ENCODE measurements at places on chromosomes 11 and 22.

DNA sequence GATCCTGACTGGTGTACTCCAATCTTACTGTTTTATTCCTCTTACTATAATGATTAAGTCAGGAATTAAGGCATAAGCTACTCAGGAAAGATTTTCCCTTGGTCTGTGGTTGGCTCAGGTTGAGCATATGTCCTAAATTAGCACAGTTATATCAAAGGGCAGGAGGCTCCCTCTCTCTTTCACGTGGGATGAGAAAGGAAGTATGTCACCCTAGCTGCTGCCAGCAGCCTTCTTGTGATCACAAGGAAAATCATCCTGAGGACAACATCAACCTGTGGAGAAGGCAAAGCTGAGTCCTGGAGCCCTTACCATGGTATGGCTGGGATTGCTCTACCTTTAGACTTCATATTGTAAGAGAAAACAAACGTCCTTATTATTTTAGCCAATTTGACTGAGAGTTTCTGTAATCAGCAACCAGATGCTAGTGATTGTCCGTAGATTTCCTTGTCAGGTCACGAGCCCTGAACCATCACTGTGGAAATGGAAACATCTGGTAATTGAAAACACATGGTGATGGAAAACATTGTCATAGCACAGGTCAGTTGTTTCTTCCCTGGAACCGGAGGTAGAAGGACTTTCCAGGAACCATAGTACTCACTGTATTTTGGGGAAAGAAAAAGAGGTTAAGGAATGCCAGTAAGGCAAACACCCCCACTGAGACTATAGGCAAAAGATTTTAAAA, 40.6 kb upstream of the DEUP1 start:
- no peak for DNase-seq

DNA sequence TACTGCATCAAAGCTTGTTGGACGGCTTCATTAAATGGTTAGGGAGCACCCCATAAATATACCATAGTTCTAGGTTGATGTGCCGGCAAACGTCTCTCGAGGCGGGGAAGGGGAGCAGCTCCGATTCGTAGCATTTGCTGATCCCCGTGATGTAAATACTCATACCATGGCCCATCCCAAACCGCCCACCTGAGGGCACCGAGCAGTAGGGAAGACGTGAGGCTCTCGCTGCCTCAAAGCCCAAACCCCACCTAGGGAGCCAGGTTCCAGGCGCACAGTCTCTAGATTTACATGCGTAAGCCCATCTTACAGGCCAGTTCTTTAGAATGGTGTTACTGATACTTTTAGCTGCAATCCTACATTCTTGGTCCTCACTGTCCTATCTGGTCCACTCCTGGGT, 124.0 kb downstream of the FEZ1 start:
- DNase-seq = no peak

- DNase-seq = no peak
Observed at GRCh38 chr11:35011389-35011788, 95.0 kb downstream of the PDHX start.

DNA sequence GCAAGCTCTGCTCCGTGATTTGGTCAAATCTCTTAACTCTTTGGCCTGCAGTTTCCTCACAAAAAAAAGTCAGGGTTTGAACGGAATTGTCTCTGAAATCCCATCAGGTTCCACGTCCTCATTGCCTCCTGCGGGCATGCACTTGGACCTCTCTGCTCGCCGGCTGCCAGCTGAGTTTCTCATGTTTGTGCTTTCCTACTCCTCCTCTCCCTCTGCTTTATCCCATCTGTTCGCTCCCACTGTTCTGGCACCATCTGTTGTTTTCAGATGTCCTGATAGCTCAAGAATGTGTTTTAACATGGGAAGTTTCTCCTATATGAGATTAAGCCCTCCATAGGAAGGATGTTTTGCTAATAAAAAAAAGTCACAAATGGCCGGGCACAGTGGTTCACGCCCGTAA, 49.4 kb upstream of the ARHGAP42 start:
- DNase-seq = no peak

GRCh38 chr11:84398017-84398626, 1112.0 kb upstream of the CCDC90B start:
- no peak for DNase-seq

- DNase-seq = no peak
Observed at GRCh38 chr11:103871923-103872551, 164.4 kb upstream of the DDI1 start.

DNA sequence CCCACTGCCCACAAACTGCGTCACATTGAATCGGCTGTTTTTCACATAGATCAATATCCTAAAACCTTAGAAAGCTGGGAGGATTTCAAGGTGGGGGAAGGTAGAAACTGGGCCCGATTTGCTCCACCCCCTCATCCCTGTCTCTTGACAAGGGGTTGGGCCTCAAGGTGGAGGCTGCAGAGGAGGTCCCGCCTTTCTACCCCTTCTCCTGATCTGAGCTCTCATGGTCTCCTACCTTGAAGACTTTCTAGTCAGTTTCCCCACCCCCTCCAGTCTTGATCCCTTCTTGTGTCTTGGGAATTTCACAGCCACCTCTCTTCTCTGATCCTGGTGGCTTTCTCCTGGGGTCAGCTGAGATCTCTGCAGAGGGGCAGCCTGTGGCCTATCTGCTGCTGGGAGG, 4.5 kb upstream of the STARD10 start:
- no peak for DNase-seq

DNA sequence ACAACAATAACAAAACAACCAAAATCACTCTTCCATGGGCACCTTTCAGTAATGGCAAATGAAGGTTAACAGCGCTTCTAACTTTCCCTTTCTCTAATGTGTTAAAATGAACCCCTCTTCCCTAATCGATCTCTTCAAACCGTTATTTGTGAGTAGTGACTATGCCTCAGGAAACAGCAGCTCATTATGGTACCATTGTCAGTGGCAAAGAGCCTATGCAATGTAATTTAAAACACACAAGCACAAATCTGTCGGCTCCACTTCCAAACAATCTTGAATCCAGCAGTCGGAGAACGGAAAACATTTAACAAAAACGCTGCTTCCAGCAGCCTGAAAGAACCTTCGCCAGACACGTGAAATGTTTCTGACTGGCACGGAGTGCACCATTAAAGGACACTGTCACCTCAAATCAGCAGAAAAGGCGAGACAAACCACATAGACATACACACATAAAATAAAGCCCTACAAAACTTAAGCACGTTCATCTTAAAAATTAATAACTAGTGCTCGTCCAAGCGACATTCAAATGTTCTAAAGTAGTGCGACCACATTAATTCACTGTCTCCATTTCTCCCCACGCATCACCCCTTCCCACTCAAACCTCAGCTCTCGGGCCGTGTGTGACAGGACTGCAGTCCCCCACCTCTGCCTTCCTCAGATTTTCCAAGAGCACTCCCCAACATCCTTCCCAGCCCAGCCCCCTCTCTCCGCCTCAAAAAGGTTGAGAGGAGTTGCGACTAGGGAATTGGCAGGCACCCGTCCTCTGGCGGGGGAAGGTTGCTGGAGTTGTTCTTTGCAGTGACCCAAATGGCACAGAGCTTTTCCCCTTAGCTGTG, 748 bp downstream of the RAB30 start:
- no peak for DNase-seq

DNA sequence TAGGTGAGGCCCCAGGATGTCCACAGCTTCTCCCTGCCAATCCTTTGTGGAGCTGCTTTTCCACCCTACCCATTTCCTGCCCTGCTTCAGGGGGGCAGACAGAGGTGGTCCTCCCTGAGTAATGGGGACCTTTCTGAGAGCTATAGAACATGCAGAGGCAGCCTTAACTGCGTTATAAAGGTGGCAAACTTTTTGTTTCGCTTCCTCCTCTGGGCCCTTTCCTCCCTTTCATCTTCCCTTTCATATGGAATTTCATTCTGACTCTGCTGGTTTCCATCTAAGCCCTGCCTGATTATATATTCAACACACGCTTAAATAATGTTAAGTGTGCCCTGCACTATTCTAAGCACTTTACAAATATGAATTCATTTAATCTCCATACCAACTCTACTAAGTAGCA, 169.3 kb upstream of the E2F8 start:
- DNase-seq = no peak

DNA sequence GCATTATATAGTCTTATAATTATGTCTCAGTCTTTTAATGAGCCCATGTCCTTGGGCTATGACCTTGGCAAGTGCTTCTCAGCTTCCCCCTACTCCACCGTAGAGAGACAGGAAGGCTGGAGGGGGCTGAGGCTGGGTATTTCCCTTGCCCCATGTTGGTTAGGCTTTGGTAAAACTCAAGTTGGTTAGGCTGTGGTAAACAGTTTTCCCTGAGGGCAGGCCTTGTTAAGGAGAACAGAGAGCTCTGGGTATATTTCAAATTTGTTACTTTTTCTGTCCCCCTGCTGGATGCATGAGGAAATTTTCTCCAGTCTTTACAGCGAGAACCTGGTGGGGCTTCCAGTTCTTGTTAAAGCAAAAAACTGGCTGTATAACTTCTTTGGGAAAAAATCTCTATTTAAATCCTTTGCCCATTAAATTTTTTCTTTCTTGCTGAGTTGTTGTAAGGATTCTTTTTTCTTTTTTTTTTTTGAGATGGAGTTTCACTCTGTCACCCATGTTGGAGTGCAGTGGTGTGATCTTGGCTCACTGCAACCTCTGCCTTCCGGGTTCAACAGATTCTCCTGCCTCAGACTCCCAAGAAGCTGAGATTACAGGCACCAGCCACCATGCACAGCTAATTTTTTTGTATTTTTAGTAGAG, 12.2 kb upstream of the DCHS1 start:
- no peak for DNase-seq

GRCh38 chr11:133164986-133165385, 367.3 kb downstream of the OPCML start:
- DNase-seq = no peak
